ENCODE measurements at places on chromosomes 7 and 10.

GRCh38 chr10:61451357-61451756, 1.8 kb downstream of the TMEM26 start:
- DNase-seq = no peak

- no peak for DNase-seq
These were observed 1180.3 kb downstream of the TYW1 start for GRCh38 chr7:68176974-68177373.

DNA sequence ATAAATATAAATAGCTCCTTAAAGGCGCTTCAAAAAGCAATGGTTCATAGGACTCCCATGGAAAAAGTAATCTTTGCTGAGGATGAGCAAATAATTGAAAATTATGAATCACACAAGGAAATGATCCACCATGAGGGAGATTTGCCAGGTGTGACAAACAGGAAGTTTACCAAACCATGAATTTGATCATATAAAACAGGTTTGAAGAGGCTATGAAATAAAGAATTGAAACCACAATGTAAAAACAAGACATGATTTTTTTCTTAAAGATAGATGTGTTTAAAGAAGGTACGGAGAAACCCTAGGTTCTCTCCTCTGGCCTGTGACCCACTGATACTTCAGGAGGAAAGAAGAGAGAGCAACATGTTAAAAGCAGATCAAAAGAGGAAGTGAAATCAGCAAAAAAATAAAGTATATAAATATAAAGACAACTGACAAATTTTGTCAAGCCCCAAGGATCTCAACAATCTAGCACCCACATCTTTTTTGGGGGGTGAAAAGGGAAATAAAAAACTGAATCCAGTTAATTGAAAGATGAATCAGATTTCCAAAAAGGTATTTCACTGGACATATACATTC, 111.3 kb upstream of the ASAH2 start:
- no peak for DNase-seq

DNA sequence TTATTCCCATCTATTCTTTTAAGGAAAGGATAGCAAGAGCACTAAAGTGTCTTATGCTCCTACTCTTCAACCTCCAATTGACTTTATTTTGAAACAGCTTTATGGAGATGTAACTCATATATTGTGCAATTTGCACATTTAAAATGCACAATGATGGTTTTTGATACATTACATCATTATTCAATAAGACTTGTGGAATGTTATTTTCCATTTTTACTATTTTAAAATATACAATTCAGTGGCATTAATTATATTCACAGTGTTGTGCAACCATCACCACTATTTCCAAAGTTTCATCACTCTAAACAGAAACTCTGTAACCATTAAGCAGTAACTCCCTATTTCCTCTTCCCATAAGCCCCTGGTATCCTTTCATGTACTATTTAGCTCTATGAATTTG, 489.8 kb downstream of the NEBL start:
- DNase-seq = no peak

DNA sequence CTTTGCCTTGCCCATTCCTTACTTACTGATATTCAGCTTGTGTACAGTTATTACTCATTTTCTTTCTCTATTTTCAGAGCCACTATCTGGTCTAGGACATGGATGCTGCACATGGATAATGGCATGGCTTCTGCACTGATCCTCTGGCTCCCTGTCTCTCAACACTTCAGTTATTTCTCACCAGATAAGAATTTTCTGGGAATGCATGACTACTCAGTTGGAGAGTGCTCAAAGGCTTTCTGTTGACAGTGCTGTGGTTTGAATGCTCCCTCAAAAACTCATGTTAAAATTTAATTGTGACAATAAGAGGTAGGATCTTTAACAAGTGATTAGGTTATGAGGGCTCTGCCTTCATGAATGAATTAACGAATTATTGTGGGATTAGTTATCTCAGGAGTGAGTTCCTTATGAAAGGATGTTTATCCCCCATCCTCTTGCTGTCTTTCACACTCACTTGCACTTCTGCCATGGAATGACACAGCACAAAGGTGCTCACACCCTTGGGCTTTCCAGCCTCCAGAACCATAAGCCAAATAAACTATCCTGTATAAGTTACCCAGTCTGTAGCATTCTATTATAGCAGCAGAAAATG, 16.1 kb upstream of the PIK3CG start:
- no peak for DNase-seq

GRCh38 chr10:55750458-55750857, 610.6 kb downstream of the ZWINT start:
- DNase-seq = no peak

- DNase-seq = peak; percentile 88
These were observed at the start of gene BLVRA for GRCh38 chr7:43758029-43758821. BLVRA (plus strand) TSS chr7:43758680; CDS start chr7:43771159, 12,479 bp downstream.

DNA sequence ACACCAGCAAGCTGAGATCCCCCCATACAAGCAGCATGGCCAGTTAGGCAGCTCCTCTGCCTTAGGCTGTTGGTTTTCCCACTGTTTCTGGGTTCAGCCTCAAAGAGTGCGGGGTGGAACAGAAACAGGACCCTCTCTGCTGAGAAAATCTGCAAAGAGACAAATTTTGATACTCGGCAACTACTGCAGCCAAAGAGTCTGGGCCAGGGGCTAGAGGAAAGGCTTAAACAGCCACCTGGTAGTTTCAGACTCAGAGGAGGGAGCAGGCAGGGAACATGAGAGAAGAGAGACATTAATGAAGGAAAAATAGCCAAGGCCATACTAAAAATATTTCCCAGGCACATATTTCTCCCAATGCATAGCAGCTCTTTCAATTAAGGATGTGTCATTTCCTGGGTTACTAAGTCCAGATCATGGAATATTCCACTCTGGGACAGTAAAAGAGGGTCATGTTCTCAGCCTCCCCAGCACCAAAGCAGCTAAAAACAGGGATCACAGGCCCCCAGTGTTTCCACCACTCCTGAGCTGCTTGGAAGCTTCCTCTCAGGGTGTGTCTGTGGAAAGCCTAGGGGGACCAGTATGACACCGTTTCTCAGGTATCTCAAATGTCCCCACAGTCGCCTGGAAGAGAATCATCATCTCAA, 29.8 kb downstream of the PDLIM1 start:
- peak; percentile 30 for DNase-seq

DNA sequence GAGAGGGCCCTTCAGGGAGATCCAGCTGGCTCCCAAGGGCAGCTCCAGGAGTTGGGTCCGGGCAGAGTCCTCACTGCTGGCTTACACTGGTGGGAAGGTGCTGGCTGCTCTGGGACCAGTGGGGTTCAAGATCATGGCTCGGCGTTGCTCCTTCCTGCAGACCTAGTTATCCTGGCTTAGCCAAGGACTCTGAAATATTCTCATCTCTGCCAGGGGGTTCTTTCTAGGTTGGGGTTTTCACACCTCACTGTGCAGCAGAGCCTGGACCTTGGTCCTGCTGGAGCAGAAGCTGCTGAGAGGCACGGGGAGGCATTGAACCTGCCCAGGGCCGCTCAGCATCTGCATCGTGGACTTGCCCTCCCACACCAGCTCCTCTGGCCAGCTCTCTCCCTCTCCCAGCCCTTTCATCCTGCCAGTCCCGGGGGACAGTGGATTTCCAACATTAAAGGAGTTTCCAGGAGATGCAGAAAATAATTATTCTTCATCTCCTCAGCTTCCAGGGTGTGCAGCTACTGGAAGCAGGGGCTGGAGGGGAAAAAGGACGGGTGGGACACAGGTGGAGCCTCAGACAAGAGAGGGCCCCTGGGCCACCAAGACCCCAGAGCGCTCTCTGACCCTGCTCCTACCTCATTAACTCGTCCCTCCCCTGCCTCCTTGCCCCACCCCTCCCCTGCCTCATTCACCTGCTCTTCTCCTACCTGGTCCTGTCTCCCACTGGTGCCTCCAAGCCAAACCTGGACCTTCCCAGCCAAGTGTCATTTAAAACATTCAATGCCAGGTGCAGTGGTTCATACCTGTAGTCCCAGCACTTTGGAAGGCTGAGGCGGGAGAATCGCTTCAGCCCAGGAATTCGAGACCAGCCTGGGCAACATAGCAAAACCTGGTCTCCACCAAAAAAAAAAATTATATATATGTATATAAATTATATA, 42.5 kb downstream of the JAKMIP3 start:
- DNase-seq = peak; percentile 53

All from osteocyte (in vitro differentiated cells).